GM13977 (cell line): ENCODE measurements at places on chromosomes 16 and 17.
A peak's percentile ranks its signal among the peaks of the same experiment; 100 is the strongest.

GRCh38 chr17:67818110-67819002 lies 6.9 kb upstream of the BPTF start:
- DNase-seq: peak; percentile 65

- DNase-seq: no peak
These were observed 1.8 kb upstream of the GINS2 start for GRCh38 chr16:85690469-85691064.

- no peak for DNase-seq
These were observed 2.7 kb downstream of the IGFBP4 start for GRCh38 chr17:40445751-40446468.

DNA sequence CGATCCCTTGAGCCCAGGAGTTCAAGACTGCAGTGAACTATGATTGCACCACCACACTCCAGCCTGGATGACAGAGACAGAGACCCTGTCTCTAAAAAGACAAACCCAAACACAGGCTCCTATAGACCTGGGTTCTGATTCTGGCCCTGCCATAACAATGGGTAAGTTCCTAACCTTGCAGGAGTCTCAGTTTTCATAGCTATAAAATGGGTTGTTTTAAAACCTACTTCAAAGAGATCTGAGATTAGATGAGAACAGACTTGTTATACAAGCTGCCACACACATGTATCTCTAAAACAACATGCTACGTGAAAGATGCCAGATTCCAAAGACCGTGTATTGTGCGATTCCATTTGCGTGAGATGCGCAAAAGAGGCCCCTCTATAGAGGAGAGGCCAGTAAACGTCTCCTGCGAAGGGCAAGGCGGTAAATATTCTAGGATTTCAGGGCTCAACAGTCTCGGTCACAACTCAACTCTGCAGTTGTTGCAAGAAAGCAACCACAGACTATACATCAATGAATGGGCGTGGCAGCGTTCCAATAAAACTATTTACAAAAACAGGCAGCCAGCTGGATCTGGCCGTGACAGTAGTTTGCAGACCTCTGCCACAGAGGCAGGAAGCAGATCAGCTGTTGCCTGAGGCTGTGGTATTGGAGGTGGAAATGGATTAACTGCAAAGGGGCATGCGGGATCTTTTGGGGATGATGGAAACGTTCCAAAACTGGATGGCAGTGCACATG lies 5.9 kb downstream of the CORO7 start:
- no peak for DNase-seq

DNA sequence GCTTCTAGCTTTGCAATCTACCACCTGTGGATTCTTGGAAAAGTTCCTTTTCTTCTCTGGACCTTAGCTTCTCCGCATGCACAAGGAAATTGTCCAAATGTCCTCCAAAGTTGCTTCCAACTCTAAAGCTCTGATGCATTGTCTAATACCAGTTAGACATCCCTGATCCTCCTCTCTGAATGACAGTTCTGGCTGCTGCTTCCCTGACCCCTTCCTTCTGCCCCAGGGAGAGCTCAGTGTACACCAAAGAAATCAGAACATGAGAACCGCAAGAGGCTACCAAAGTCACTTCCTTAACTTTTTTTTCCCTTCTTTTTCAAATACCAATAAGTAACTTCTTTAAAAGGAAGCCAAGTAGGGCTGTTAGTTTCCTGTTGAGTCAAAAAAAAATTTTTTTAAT lies 79.7 kb upstream of the CES5A start:
- no peak for DNase-seq

GRCh38 chr17:60615840-60616239 lies 15.8 kb downstream of the PPM1D start:
- no peak for DNase-seq

DNA sequence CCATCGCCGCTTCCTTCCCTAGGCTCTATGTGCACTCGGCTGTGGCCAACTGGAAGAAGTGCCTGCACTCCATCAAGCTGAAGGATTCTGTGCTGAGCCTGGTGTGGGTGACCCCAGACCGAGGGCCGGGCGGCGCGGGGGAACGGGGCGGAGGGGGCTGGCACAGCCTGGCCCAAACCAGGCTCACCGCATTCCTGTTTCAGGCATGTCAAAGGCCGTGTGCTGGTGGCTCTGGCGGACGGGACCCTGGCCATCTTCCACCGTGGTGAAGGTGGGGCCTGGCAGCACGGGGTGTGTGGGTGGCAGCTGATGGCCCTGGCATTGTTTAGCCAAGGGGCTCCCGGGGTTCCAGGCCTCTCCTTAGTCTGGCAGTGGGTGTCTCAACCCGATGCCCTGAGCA lies 4.6 kb downstream of the NME3 start:
- DNase-seq: no peak

GRCh38 chr16:19356024-19356952 lies 61.4 kb upstream of the TMC5 start:
- no peak for DNase-seq
